ENCODE measurements at places on chromosomes 4 and X.

DNA sequence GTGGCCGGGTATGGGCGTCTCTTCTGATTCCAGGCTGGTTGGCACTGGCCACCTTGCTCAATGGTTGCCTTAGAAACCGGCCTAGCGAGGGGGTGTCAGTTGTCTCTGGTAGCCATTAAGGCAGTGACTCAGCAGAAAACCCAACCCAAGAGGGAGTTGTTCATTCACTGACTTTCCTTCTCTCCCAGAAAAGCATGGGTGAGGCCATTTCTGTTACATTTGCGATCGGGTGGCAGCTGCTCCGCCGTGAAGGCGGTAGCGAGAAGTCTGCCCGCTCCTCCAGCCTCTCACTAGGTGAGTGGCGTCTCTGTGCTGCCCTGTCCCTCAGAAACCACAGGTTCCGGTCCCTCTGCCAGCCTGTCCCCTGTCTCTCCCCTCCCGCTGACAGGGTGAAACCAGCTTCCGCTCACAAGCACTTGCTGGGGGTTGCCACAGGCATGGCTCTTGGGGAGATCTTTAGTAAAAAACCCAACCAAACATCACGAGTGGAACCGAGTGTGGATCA is 17.4 kb downstream of the IRAK1 start:
- DNase-seq, result no peak

GRCh38 chr4:83677656-83678055 is 141.7 kb downstream of the GPAT3 start:
- DNase-seq, result no peak

DNA sequence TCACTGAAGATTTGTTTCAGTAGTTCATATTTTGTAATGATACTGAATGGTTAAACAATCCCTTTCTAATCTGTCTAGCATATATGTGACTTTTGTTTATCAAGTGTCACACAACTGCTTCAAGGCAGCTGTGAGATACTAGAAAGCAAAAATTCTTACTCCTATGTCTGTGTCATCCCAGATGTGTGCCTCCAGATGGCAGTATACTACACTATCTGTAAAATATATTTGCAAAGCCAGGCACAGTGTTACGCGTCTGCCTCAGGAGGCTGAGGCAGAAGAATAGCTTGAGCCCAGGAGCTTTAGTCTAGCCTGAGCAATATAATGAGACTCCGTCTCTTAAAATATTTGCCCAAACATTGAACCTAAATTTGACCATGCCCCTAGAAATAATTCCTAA is 4.0 kb downstream of the NUDT10 start:
- no peak for DNase-seq

GRCh38 chrX:65643531-65644052 is 23.9 kb upstream of the MSN start:
- DNase-seq, result no peak

GRCh38 chrX:55451626-55451989 is 319 bp upstream of the MAGEH1 start:
- DNase-seq, result no peak

DNA sequence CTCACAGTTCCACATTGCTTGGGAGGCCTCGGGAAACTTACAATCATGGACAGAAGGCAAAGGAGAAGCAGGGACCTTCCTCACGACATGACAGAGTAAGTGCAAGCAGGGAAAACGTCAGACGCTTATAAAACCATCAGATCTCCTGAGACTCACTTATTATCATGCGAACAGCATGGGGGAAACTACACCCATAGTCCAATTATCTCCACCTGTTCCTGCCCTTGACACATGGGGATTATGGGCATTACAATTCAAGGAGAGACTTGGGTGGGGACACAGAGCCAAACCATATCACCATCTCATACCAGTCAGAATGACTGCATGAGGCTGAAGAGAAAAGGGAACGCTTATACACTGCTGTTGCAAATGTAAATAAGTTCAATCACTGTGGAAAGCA is 1066.9 kb upstream of the PCDH7 start:
- no peak for DNase-seq

Measured in fibroblast of skin of left biceps (primary cell).